Activated CD4-positive, alpha-beta T cell treated with anti-CD3 and anti-CD28 coated beads for 48 hours (primary cell): ENCODE measurements at places on chromosomes 12 and 14.

DNA sequence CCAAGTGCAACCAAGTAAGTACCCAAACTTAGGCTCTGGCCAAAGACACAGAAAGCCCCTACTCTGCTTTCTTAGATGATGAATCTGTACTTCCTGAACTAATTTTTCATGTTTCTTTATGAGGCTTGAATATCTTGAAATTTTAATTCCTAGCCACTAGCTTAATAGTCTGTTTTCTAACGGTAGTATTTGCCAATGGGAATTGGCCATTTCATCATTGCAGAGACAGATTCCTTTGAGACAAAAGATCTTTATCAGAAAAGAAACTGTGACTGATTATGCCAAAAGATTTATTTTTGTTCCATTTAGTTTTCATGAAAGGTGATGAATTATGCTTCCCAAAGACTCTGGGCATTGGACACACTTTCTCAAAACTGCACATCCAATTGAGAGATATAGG, 48.7 kb downstream of the DAD1 start:
- DNase-seq = no peak

GRCh38 chr12:52082988-52083637, 3.6 kb downstream of the SMIM41 start:
- DNase-seq = peak; percentile 77

GRCh38 chr12:58310809-58311622, 369.6 kb downstream of the ATP23 start:
- DNase-seq = no peak

DNA sequence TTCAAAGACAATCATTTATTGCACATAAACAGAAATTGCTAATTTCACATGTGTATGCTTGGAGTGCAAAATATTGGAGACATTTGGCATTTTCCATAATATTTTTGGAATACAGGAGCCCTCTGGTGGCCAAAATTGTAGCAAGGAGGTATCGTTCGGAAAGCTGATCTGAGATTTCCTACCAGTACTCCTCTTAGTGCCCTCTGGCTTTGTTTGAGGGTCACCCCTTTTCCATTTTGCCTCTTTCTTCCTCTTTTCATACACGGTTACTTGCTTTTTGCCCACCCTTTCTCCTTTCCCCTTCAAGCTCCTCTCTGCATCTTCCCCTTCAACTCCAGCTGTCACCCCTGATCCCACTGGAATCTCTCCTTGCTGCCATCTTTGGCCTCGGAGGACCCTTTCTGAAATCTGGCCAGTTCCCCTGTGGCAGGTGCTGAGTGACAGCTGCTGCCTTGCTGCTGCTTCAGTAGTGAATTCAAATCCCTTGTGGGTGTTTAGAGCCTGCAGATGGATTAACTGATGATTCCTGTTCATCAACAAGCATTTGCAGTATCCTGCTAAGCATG, 164.6 kb upstream of the PARP11 start:
- DNase-seq = no peak

DNA sequence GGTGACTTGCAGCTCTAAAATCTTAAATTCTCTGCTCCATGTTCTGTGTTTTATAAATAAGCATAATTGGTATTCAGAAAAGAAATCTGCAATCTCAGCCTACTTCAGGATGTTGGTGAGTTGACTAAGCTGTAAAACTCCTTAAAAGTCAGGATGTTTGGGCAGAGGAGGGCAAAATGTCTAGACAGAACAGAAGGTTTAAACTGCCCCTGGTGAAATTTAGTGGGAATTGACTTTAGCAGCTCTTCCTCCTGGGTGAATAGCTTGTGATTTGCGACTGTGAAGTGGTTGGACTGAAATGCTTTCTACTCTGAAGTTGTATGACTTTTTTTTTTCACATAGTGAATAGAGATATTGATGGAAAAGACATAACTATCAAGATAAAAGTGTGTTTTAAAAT, 85.8 kb downstream of the CAND1 start:
- DNase-seq = no peak

DNA sequence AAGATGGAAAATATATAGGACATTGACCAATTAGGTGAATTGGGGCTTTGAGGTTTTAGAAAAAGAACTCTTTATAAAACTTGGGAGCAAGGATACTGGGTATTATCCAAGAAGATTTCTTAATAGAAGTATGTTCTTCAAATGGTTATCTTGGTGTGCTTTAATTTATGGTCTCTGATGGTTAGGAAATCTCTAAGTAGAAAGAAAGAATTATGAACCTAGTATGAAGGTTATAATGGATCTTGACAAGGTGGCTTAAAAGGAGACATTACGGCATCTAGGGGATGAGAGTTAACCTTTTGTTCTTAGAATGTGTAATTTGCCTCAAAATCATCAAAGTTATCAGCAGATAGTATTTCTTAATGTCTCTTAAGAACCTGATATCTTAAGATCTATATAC, 210.4 kb upstream of the PRICKLE1 start:
- DNase-seq = no peak
